ENCODE measurements at places on chromosomes 1 and 21.

DNA sequence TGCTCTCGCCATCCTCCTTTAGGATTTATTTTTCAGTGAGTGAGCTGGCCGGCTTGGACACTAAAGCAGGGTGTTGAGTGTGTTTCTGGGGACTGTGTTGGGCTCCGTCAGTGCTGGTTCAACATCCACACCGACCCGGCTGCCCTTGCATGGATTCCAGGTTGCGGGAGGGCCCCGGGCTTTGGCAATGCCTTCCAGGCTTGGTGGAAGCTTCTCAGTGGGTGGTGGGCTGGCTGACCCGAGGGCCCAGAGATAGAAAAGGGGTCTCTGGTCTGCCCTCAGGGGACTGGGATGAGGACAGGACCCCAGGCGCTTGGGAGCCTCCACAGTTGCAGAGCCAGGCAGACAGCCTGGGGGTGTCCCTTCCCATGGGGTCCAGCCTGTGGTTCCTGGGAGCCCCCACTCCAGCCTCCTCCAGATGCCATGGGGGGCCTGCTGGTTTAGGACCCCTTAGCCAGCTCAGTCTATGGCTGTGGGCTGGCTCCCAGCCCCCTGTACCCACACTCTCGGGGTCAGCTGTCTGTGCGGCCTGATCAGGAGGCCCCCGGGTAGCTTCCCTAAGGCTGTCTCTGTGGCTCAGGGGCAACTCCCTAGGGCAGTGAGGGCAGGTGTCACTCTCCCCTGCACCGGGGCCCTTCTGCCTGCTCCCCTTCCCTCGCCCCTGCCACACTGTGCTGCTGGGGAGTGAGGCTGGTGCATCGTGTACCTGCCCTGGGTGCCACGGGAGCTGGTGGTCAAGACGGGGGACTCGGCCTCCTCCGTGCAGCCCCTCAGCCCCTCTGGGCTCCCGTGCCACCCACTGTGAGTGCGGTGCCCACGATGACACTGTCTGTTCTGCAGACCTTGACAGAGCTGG, 16.5 kb downstream of the PDXK start:
- no peak for DNase-seq

DNA sequence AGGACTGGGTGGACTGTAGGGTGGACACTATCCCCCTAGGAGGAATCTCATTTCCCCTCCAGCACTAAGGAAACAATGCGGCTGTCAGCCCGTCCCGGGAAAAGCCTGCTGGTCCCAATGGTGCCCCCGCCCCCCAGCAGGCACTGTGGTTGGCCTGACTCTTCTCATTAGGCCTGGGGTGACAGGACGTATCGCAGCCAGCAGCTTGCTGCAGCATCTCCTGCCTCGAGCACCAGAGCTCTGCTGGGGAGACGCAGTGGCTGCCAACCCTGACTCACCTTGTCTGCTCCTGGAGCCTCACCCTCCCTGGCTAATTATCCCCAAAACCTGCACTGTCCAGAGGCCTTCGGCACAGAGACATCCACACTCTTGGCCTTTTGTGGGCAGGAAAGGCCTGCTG, 115.1 kb upstream of the GJB5 start:
- DNase-seq: no peak

DNA sequence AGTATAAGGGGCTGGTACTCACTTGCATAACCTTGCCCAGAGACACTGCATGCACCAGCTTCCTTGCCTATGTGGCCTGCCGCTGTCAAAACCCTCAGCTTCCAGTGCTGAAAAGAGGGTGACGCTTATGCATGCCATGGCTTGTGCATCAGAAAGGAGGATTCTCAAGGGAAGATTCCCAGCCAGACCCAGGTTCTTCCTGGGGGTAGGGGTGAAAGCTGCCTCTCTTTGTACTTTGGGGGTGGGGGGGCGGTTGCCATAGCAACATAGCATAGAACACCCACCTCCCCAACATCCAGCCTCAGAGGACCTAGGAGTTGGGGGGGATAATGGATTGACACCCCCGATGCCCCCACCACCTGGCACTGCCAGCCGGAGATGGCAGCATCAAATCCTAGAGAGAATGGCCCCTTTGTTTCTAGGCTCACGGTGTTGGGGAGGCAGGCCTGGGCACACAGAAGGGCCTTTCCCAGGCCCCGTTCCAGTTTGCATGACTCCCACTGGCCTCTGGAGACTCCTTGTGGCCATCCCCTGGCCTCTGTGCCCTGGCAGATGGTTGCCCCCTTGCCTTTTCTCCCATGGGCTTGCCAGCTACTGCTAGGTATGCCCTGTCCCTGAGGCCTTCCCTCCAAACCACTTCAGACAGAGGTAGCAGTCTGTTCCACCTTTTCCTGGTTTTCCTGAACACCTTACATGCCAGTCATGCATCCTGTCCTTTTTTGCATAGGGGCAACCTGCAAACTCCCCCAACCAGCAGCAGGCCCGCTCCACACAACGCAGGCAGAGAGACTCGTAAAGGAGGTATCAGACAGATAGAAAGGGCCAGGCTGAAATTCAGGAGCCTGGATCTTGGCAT, 44.6 kb downstream of the RHBG start:
- peak; percentile 55 for DNase-seq

- no peak for DNase-seq
Observed at GRCh38 chr21:29637553-29637952, 302.2 kb downstream of the GRIK1 start.

DNA sequence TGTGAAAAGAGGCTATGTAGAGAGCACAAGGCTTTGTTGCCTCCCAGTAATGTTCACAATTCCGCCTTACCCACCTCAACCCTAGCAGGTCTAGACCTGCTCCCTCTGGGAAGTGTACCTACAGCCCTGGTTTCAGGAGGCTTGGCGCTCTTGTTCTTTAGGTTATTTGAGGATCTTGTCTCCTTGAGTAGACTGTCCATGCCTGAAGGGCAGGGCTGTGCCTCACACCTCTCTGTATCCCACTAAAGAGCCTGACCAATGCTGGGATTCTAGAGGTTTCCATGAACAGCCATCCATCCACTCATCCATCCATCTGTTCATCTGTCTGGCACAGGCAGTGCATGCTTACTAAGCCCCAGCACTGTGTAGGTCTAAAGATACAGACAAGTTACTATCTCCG, 1.0 kb downstream of the RAB7B start:
- DNase-seq: no peak

DNA sequence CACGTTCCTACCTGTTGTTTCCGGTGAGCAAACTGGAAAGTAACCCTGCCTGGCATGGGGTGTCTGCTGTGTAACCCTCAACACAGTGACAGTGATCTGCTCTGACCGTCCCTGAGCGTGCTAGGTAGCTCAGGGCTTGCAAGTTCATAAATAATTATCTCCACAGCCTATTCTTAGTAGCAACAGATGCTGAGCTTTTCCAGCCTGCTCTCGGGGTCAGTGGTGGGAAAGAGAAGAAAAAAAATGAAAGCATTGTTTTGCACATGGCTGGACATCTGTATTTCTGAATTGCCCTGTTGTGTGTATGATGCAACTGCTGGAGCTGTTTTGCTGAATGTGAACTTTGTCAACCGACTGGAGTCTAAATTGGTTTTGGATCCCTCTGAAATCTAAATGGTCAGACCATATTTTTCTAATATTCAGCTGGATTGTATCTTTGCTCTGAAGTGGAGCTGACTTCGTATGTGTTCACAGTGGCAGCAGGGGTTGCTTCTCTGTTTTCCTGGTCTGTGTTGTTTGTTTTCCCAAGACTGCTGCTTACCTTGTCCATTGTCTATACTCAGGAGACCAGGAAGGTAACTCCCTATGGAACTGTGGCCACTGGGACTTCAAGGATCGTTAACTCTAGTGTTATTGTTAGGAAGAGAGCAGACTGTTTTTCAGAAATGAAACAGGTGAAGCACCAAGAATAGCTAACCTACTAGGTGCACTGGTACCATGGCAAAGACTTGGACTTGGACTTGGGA, 27.0 kb downstream of the TGFB2 start:
- DNase-seq: no peak

DNA sequence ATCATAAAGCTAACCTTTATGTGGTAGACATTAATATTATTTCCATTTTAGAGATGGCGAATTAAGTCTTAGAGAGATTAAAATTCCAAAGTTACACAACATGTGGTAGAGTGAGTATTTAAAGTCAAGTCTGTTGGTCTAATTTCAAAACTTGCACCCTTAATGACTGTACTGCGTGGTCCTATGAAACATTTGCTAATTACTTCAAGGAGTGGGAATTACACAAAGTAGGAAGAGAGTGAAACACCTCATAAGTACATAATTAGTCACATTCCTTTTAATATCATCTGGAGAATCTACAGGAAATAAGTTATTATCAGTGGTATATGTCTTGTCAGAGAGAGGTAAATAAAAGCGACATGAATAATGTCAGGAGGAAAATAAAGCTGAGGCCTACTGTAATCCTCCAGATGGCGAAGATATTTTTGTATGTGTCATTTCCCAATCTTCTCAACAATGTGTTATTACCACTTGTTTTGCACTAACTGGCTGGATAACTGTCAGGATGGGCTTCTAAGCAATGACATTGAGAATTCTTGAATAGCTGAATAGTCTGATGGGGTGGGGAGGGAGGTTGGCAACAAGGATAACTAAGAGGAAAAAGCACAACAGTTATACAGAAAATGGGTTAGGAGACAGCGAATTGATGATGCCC, 95.5 kb downstream of the TNFSF18 start:
- no peak for DNase-seq

All from H7 (cell line).